ENCODE measurements at places on chromosomes 13 and 19.

- DNase-seq = no peak
Observed at GRCh38 chr13:49956131-49956530, 20.0 kb upstream of the SPRYD7 start.

DNA sequence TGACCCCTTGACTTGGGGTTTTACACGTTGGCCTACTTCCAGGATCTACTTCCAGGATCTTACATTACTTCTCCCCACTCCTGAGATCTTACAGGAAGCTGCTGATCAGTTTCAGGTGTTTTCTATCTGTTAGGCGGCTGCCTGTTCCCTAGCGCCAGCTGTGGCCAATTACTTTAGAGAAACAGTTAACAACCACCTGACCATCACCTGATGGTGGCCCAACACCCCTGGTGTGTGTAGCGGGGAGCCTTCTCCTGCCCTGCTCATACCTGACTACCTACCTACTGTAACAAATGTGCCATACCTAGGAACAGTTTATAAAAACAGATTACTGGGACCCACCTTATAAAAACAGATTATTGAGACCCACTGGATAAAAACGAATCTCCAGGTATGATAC is 2.8 kb upstream of the POP4 start:
- DNase-seq = no peak

DNA sequence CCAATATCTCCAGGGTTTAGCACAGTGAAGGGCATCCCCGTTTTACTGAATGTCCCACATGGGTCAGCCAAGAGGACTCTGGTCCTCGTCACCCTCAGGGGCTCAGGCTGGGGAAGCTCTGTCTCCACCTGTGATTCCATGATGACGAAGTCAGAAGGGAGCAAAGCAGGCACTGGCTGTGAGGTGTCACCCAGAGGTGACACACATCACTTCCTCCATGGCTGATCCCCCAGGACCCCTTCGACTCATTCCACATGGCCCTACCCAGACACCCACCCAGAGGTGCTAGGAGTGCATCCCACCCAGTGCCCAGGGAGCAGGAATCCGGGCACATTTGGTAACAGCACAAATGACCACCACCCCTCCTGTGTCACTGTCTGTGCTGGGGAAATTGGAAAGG is 145.2 kb upstream of the VSTM2B start:
- DNase-seq = no peak

DNA sequence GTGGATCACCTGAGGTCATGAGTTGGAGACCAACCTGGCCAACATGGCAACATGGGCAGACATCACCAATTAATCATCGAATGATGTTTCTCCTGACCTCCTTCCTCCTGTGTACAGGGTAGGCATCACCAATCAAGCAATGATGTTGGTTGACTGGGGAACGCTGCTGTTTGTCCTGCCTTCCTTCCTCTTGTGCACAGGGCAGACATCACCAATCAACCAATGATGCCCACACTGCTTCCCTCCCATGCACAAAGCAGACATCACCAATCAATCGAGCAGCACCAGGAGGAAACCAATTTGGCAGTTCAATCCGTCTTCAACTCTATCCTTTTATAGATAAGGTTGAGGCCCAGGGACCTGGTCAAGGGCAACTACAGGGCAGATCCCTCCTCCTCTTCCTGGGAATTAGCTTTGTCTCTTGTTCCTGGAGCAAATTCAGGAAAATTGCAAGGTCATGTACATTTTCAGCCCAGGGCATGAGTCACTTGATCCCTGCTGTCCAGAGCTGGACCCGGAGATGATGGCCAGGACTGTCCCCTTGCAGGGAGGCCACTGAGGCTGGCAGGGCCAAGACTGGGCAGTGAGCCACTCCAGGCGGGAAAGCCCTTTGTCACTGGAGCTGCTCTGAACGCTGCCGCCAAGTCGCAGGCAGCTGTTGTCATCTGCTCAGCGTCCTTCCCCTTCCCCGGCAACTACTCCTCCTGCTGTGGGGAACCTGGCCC is 5.3 kb upstream of the CSNK1G2 start:
- peak; percentile 70 for DNase-seq

- DNase-seq = no peak
Observed at GRCh38 chr19:31109636-31110035, 239.6 kb downstream of the TSHZ3 start.

GRCh38 chr19:56101746-56102535 is 19.2 kb downstream of the ZNF787 start:
- DNase-seq = no peak

GRCh38 chr13:29530901-29531300 is 64.6 kb downstream of the SLC7A1 start:
- no peak for DNase-seq

DNA sequence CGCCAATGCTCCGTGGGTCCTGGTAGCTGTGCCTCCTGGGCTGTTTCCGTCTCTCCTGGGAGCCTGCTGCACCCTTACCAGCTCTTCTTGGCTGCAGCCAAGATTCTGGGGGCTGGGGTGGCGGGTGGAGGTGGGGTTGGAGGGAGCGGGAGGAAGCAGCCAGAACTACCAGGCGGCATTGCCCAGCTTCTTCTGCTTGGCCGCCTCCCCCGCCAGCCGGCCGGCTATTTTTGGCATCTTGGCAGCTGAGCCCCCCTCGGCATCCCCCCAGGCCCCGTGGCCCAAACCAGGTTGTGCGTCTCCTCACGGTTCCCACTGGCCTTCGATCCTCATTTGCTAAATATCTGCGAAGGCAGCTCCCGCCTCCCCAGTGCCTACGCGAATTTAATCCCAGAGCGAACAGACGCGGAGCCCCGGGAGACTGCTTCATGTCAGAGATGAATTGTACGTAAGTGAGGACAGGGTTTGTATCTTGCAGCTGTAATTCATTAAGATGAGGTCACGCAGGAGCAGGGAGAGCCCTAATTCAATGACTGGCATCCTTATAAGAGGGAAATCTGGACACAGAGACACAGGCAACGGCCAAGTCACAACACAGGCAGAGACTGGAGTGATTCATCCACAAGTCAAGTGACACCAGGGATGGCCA is 12.8 kb upstream of the PEAK3 start:
- peak; percentile 74 for DNase-seq
